Lower lobe of right lung (tissue), 2 donors: ENCODE measurements at places on chromosomes 2 and 18. TPM values are rescaled to one million over a fixed set of nuclear protein-coding genes. Genes with fewer than 3 reads are reported as not detected.

GRCh38 chr2:160224060-160224459 is 24.0 kb upstream of the ITGB6 start:
- DNase-seq = no peak

Gene DNER
- 1.2 TPM for total RNA-seq

DNA sequence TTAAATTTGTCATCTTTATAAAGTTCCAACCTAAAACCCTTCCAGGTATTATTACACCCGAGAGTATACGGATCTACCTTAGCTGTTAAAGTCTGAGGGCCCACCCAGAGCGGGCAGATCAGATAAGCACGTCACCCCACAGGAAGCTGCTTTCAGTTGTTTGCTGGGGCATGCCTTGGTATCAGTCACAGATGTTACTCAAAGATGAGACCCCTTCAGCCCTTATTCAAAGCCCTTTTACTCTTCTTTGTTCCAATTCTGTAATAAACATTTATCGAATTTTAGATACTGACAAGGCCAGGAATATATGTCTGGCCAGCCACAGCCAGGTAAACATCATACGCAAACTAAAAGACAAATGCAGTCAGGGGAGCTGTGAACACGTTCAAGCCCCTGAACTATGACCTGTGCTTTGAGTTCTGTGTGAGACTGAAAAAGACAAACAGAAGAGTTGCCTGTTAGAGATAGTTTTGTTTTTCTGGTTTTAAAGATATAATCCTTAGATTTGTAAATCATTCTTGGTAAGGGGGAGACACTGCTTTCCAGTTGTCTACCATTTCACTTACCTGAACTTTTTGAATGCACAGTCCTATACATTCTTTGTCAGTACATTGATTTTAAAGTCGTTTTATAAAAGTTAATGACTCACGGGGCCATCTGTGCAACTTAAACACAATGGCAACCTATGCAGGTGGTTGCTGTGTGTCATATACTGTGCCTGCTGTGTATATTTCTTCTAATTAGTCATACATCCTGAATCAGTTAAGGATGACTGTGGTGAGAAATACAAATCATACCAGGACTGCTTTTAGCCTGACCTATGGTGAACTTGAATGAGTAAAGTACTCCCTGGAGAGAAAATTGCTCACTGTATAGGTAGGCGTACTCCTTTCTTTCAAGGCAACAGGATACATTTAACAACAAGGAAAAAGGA is 100.5 kb upstream of the ITPRID2 start:
- no peak for DNase-seq

Gene CSRNP3
- 2.3 TPM for total RNA-seq

Gene FBXO41
- total RNA-seq = 2.9 TPM

DNA sequence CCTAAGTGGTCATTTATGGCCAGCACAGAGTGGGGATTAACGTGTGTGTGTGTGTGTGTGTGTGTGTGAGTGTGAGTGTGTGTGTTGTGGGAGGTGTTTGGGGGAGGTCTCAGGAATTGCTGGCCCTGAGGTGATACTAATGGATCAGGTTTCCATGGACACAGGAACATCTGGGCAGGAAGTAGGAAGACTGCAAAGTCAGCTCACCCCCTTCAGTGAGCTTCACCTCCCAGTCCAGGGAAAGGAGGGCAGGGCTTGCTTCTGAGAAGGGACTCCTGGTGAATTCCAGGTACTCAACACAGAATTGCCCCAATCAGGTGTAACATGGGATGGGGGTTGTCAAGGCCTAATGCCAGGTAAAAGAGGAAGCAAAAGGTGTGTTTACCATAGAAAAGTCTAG is 30.3 kb upstream of the IL1R1 start:
- no peak for DNase-seq

Gene RBM43
- total RNA-seq = 10.4 TPM

Gene KCNG3
- 0.89 TPM for total RNA-seq

Gene ACVR1
- 35.0 TPM for total RNA-seq

Gene DHRS9
- 6.1 TPM for total RNA-seq

GRCh38 chr2:148675708-148676107 is 31.2 kb downstream of the EPC2 start:
- DNase-seq = no peak

Gene OTOS
- not detected for total RNA-seq

Gene GPR75
- 3.2 TPM for total RNA-seq

DNA sequence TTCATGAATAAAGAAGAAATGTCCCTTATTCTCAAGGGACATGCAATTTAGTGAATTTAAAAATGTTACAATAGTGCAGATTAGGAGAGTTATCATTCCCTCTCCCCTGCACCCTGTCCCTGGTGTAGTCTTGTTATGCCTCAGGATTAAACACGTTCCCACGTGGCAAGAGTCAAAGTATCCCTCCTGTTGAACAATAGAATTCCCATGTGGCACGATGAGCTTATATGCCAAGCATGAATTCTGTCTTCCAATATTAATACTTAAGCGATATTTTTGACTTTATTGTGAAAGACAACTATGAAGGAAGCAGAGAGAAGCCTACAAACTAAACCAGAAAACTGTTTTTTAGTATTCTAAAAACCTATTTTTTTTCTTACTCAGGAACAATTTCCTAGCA is 36.7 kb upstream of the SPAG16 start:
- DNase-seq = no peak

DNA sequence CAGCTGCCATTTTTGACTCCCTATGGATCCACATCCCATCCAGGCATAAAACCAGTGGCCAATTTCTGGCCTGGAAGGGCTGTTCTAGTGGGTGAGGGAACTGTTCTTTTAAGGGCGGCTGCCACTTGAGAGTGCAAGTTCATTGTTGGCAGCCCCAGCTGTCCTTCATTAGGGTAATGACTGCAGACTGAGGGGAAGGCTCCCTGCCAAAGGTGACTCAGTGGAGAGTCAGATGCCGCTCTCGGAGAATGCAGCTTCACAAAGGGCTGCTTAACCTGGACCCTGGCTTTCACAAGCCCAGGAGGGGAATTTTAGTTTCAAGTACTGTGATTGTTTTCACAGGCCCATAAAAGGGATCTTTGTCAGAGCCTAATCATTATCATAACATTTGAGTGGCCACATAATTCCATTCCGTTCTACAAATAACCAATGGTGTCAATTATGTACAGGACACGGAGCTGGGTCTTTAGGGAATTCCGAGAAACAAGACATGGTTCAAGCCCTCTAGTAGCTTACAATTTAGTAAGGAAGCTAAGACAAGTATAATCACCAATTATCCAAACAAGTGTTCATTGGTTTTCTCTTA is 235.7 kb downstream of the CDCA7 start:
- DNase-seq = peak; percentile 61

GRCh38 chr2:74416778-74417177 is 4.6 kb downstream of the C2orf81 start:
- DNase-seq = no peak

GRCh38 chr2:41621563-41621962 is 426.3 kb upstream of the PKDCC start:
- no peak for DNase-seq

Gene GAD1
- not detected for total RNA-seq

DNA sequence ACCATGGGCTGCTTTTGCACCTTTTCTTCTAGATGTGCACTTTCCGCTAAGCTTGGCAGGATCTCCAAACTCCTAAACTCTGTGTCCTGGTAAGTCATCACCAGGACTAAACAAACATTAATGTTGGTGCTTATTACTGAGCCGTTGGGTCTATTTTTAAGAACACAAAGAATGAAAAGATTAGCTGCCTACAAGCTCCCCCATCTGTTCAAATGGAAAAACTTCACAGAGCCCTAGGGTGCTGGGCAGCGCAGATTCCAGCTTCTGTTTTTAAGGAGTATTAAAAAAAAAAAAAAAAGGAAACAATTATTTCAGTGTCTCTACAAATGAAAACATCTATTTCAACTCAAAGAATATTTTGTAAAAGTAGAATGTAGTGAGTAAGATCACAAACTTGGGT is 97.8 kb upstream of the AQP4 start:
- no peak for DNase-seq

Gene KCNF1
- total RNA-seq = not detected

- DNase-seq = no peak
These were observed 520.6 kb downstream of the METTL4 start for GRCh38 chr18:2050702-2051201.

- no peak for DNase-seq
These were observed 184.5 kb upstream of the MSH6 start for GRCh38 chr2:47598476-47598875.

Gene KYNU
- total RNA-seq = 30.6 TPM

DNA sequence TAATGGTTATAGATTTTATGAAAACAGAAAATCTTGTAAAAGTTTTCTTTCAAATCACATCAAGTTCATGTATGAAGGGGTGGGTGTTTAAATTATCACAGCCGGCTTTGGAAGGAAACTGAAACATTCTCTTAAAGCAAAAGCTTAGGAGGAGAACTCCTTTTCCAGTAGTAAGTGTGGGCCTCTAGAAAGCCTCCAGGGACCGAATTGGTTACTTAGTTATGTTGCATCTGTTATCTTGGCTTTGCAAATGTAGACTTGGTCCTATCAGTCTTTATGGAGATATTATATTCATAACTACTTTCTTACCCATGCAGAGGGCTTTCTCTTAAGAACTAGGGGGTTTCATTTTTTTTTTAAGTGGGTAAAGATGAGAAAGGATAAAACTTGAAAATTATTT is 7.4 kb downstream of the NAB1 start:
- no peak for DNase-seq

DNA sequence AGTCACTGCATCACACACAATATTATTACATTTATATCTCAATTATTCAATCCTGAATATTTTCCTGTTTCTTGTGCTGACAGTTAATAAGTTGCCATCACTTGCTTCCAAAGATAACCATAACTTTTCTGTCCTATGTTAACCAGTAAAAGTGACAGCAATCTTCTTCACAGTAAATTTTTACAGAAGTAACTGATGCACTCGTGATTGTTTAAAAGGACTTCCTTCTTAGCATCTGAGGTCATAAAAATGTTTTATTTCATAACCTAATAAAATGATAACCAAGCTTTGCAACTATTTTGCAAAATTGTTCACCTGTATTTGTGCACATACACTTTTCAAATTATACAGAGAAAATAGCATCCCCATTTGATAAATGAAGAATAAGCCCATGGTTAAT is 20.6 kb upstream of the ANKRD62 start:
- DNase-seq = no peak

Gene SLC9A4
- not detected for total RNA-seq
